ENCODE measurements at places on chromosomes 12 and 14.

DNA sequence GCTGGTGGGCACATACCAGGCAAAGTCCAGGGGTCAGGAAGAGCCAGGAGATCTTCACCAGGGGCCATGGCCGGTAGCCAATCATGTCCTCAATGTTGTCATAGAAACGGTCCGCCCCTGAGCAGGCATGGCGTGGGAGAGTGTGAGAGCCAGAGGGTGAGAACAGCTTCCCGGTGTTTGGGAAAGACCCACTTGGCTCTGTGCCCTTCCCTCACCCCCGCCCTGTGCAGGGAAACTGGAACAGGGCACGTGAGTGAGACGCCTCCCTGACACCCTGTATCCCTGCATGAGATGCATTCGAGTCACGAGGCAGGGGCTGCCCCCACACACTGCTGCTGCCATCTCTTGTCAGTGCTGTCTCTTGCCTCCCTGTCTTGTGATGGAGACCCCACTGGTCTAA lies 20.7 kb downstream of the SLC6A12 start:
- DNase-seq, result no peak

DNA sequence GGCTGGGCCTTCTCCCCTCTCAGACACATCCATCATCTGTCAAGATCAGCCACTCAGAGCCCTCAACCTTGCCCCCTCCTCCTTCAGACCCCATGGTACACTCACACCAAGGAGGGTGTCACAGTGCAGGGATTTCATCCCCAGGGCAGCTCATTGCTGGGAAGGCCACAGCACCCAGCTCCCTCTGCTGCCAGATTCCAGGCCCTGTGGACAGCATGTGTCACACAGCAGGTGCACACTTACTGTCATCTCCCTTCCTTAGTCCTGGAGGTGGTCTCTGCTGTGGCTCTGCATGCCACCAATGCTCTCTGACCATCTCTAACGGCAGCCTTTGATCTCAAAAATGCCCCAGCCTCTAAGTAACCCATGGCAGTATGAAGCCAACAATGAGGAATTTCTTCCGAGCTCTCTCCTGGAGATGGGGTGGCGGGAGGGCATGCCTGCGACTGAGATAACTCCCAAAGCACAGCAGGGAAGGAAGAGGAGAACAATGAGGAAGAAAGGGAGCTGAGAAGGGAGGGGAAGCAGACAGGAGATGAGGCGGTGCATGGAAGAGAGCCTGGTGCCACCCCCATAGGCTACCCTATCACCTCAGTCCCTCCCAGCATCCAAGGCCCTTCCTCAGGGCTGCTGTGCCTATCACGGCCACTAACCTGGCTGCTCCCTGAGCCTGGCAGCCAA lies 101.0 kb downstream of the SINHCAF start:
- DNase-seq, result no peak

GRCh38 chr14:100872259-100873095 lies 31.0 kb downstream of the RTL1 start:
- no peak for DNase-seq

GRCh38 chr12:64077922-64078321 lies 144.2 kb downstream of the KICS2 start:
- no peak for DNase-seq

DNA sequence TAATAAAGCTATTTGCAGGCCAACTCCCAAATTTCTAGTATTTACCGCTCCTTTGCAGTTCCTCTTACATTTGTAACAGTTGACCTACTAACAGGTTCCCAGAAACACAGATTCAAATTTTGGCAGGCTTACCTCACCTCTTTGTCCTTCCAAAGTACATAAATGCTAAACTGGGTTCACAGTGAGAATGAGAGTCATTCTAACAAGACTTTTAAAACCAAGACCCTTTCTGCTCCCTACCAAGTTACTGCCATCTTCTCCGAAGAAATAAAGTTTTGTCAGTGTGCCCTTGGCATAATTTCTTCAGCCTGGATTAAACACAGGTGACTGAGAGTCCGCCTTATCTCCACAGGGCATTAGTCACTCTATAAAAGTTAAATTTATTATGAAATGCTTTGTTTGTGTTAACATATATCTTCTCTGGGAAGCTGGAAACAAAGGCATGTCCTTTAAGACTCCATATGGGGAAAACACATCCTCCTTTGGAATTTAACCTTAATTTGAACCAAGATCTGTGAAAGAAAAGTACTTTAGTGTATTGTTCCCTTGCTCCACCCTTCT lies 28.2 kb downstream of the FOXA1 start:
- DNase-seq, result peak; percentile 32

DNA sequence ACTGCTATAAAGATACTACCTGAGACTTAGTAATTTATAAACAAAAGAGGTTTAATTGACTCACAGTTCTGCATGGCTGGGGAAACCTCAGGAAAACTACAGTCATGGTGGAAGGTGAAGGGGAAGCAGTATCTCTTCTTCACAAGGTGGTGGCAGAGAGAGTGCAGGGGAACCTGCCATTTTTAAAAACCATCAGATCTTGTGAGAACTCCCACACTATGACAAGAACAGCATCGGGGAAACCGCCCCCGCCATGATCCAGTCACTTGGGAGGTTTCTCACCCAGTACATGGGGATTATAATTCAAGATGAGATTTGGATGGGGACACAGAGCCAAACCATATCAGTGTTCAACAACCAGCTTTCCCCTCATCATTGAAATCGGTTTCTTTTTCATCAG lies 49.9 kb downstream of the AEBP2 start:
- DNase-seq, result no peak

DNA sequence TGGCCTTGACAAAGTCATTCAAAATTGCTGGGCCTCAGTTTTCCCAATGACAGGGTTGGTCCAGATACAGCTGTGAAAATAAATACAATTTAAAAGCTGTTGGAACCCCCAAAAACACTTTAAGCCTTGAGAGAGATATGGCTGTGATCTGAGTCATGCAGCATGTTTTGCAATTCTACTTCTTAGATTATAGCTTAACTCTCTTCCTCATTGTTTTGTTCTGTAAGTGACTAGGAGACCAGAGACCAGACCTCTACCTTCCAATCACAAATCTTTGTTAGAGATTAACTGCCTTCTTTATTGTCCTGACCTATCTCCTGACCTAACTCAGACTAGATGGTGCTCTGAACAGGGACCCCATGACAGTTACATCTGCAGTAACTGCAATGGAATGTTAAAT lies 198.1 kb downstream of the STXBP6 start:
- DNase-seq, result no peak

DNA sequence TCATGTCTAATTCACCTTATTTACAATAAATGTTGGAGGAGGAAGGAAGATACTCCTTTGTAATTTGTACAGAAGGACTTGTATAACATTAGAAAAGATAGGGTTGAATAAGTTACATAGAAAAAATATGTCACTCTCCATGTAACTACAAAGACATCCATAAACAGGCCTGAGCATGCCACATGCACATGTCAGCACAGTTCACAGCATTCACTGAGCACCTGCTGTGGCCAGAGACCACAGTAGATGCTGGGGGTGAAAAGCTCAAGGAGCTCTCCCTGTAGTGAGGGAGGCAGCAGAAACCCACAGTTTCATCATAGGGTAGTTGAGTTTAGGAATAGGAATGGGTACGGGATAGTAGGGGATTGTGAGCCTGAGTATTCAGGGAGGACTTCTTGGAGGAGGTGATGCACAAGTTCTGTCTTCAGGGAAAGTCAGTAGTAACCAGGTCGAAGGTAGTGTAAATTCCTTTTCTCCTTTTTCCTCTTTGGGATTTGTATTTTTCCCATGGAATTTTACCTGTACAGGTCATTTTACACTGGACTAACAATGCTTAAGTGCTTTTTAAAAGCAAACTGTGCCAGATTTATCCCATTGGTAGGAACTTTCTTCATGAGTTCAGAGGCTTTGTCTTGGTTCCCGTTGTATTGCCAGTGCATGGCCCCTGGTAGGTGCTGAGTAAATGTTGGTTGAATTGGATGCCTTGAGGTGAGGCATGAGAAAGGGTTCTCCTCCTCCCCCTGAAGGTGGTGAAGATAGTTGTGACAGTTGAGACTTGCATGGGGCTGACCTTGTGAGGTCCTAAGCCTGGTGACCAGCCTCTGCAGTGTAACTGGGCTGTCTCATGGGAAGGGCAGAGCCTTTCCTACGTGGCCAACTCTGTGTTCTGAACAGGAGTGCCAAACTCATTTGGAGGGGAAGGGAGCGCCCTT lies 20.2 kb downstream of the PRKCH start:
- DNase-seq, result no peak

GRCh38 chr12:68176257-68176656 lies 16.7 kb upstream of the IFNG start:
- no peak for DNase-seq

Measured in kidney (tissue), 22 donors.